T-helper 17 cell (primary cell): ENCODE measurements at places on chromosomes 7 and 10. TPM values are rescaled to one million over a fixed set of nuclear protein-coding genes. Genes with fewer than 3 reads are reported as not detected.
A peak's percentile ranks its signal among the peaks of the same experiment; 100 is the strongest.

GRCh38 chr7:633381-634018, 93.0 kb upstream of the DNAAF5 start:
- peaks cover 5% of the 10 kb centered on the region for H3K4me1 ChIP-seq
- DNase-seq: no peak
- no peaks in the 10 kb centered on the region for H3K36me3 ChIP-seq
- no peak overlapping the region for H3K4me3 ChIP-seq

DNA sequence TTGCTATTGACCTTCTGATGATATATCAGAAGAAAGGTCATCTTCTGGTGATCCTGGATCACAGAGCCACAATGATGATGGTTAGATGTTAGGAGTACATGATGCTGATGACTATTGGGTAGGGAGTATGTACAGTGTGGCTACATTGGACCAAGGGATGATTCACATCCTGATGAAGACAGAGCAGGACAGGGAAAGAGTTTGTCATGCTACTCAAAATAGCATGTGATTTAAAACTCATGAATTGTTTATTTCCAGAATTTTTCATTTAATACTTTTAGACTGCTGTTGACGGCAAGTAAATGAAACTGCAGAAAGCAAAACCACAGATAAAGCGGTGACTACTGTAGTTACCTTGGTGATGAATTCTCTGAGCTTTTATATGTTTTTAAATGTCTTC, 397.3 kb downstream of the PPP1R3A start:
- H3K36me3 ChIP-seq: no peaks in the 10 kb centered on the region
- H3K4me1 ChIP-seq: no peaks in the 10 kb centered on the region
- H3K27me3 ChIP-seq: no peaks in the 10 kb centered on the region
- no peak for DNase-seq
- H3K4me3 ChIP-seq: no peak overlapping the region
- H3K27ac ChIP-seq: no peak overlapping the region

- no peak for DNase-seq
- H3K36me3 ChIP-seq: no peaks in the 10 kb centered on the region
- H3K27me3 ChIP-seq: no peaks in the 10 kb centered on the region
- H3K27ac ChIP-seq: peak overlapping the region; percentile 71
- H3K4me1 ChIP-seq: peaks cover 15% of the 10 kb centered on the region
Observed at GRCh38 chr10:110815354-110816004, 56.2 kb upstream of the PDCD4 start.

Gene ZNF804B
- not detected for total RNA-seq

Gene SEMA3A
- not detected for total RNA-seq

Gene OR9A2
- not detected for total RNA-seq

Gene PNLIPRP2
- total RNA-seq: not detected

Gene SFMBT2
- 19.4 TPM for total RNA-seq

Gene ACTL6B
- not detected for total RNA-seq

Gene TMEM236
- total RNA-seq: 0.07 TPM
